ENCODE measurements at places on chromosomes 7 and 10.

- no peak for DNase-seq
Measured at GRCh38 chr10:47381103-47381395, 3.0 kb downstream of the ZNF488 start.

DNA sequence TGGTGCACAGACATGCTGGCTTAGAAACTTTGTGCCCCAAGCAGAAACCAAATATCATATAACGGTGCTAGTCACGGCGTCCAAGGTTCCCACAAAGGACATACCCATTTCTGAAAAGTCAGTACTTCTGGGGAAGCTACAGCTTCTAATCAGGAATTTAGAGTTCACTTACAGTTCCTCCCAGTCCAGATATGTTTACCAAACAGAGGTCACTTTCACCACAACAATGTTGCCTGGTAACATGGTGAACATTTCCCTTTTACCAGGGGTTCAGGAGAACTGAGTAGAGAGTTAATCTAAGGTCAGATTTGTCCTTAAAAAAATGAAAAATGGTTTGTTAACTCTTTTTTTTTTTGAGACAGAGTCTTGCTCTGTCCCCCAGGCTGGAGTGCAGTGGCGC is 265.9 kb upstream of the MKLN1 start:
- no peak for DNase-seq

DNA sequence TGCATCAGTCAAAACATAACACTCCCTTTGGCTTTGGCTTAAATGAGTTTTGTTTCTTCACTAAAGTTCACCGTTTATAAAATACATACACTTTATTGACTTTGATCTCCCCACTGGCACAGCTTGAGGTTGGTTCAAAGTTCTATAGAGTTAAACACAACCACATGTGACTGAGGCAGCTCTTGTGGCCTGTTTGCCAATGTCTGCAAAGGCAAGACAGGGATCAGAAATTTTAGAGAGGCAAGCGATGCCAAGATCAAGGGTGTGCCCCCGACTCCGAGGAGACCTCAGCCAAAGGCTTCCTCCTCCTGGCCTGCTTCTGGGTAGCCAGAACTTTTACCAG is 129.8 kb upstream of the JCAD start:
- DNase-seq = no peak

DNA sequence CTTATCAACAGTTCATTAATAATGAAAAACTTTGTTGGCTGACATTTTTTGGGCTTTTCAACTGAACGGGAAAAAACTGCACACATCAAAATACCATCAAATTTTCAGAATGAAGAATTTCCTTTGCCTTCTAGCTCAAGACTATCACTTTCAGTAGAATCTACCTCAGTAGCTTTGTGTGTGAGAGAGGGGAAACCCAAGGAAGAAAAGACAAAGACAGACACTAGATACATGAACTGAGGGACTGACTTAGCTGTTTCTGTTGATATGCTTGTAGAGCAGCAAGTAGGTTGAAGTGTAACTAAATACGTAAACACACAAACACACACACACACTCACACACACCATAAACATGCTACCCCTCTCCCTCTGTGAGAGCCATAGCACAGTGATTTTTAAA is 257.1 kb downstream of the CDK14 start:
- DNase-seq = peak; percentile 15

DNA sequence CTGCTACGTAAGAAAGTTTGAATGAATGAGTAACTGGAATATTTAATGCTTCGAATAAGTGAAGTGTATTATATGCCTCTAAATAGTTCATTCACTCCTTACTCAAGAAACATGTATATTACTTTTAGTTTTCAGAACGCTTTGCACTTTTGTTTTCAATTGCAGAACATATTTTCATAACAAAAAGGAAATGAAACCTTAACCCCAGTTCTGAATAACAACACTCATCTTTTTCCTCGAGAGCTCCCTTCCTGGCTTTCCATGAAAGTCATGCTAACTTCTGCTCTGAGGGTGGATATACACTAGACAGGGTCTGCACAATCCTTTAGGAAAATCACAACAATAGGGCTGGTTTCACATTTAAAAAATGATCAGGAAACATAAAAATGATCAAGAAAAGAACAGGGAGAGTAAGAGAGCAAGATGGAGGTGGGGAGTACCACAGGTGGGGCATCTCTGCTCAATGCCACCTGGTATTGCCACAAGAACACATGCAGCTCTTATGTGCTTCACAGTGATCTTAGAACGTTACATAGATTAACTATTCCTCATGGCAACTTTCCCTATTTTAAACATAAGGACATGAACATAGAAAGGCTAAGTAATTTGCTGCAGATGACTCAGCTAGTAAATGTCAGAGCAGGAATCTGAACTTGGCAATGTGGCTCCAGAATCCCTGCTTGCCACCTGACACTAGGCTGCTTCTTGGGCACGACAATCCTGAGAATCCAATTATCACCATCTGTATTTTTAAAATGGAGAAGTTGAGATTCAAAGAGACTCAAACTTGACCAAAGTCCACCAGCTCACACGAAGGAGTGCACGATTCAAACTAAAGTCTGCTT is 219.5 kb upstream of the AOAH start:
- DNase-seq = peak; percentile 41

DNA sequence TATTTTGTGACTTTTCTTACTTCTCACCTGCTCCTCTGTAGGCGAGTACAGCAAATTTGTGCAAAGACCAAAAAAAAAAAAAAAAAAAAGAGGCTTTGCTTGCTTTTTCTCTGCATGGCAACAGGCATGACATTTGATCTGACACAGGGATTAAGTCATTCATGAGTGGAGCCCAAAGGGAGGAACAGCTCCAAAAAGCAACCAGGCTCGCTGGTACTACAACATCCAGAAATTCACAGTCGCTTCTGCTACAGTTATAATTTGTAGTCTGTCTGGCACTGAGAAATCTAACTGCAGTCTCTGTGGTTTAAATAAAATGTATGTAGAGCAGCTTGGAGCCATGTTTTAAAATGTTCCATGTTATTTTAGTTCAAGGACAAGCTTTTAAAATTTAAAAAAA is 31.7 kb downstream of the MKX start:
- no peak for DNase-seq

DNA sequence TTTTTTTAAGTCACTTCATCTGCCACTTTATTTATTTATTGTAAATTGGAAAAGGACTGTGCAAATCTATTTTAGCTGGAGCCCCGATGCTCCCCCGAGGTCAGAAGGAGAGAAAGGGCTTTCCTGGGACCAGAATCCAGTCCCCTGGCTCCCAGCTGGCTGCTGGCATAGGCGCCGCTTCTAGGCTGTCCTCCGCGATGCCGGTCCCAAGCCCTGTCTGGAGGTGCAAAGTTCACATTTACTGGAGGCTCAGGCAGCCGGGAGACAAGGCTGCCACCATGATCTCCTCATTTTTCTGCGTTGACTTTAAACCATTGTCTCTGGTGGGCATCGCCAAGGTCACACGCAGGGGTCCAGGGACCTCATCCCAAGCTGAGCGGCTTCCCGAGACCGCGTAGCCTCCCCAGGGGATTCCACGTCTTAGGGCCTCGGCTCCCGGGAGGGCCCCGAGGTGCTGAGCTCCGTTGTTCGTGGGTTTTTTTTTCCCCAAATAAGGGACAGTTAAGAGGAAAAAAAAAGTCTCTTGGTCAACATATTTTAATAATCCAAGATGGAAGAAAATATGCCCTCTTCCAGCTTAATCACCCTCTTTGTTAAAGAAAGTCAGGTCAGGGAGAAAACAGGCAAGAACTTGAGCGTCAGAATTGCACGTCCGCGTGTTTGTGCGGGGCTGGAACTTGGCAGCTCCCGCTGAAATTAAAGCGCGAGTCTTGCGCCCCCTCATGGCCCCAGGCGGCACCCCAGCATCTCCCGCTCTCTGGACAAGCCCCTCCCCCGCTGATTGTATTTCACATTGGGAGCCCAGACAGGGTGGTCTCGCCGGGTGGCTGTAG is 11.9 kb downstream of the RGR start:
- DNase-seq = no peak

DNA sequence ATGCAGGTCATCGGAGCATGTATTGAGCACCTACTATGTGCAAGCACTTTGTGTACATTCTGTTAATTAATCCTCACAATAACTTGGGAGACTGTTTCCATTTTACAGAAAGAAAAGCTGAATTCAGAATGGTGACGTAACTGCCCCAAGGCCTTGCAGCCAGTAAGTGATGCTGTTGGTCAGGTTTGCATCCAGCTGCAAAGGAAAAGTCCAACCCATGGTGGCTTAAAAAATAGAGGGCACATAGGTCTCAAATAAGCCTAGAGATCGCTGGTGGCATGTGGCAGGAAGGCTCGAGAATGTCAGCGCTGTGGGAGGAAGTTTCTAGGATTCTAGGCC is 83.8 kb upstream of the CHST15 start:
- no peak for DNase-seq

DNA sequence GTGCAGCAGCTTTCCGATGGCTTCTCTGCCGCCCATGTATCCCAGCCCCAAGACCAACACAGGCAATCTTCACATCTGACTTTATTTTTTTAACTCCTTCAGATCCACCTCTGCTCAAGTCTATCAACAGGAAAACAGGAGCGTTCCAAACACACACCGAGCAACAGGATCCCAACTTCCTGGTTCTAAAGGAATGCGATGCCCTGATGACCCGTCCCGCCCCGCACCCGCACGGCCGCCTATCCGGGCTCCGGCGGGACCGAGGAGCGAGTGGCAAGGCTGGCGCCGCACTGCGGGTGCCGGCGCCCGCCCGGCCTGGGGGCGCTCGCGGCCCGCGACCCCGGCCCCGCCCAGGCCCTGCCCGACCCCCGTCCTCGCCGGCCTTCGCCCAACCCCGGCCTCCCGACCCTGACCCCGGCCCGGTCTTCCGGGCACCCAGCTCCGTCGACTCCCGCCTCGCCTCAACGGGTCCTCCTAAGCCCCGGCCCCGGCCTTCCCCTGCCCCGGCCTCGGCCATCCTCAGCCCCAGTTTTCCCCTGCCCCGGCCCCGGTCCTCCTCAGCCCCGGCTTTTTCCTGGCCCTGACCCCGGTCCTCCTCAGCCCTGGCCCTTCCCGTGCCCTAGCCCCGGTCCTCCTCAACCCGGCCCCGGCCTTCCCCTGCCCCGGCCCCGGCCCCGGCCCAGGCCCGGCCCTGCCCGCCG is 730 bp downstream of the LARP4B start:
- no peak for DNase-seq

- DNase-seq = no peak
Measured at GRCh38 chr7:37083311-37084096, 359.2 kb upstream of the AOAH start.

DNA sequence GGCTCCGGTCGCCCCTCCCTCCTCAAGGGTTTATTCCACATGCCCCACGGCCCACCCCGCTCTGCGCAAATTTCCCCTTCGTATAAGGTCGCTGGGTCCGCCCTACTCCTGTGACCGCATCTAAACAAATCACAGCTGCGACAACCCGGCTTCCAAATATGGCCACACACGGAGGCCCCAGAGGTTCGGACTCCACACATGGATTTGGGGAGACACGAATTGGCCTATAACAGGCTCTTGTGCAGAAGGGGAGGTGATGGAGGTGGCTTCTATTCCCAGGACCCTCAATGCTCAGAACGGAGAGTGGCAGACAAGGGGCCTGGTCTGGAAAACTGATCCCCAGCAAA is 90.1 kb downstream of the FOXL3 start:
- no peak for DNase-seq

DNA sequence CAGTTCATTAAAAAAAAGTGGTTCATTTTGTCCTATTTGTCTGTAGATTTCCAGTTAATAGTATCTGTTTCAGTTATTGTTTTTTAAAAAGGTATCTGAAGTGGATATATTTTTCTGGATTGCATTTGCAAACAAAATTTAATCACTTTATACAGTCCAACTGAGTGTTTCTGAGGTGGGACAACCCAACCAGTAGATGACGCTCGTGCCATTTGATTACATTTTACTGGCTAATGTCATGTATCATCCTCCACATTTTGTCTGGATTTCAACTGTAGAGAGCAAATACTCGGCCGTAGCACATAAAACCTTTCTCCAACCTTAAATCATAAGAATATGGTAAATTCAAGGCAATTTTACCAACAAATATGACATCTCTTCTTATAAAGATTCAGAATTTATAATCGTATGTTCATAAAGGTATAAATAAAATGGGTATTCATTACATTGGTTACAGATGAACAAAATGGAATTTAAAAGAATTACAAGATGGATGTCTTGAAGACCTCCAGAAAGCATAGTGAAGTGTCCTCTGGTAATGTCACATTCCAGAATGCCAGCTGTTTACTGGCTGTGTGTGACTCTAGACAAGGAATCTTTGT is 789.0 kb downstream of the PHTF2 start:
- DNase-seq = peak; percentile 17

- DNase-seq = no peak
Measured at GRCh38 chr7:70098905-70099672, 500.8 kb downstream of the AUTS2 start.

DNA sequence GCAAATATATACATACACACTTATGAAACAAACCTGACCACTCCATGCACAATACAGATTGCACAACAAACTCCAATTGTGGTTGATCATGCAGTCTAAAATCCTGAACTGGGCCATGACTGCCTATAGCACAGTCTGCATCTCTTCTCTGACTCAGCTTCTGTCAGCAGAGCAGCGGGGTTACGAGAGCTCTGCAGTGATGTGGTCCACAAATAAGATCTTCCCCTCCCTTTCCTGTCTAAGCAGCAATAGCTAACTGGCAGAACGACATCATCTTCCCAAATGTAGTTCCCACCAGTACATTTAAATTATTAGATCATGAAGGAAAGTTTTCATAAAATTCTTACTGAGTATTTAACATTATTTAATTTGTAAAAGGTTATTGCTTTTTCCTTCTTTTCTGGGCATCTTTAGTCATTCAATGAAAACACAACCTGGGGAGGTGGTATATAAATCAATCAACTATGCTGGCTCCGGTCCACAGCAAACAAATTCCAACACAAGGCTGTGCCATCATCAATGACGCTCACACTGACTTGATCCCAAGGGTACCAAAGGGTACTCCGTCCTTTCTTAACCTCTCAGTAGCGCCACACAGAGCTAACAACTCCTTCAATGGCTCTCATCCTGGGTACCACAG is 17.1 kb downstream of the ARHGAP21 start:
- DNase-seq = no peak

- no peak for DNase-seq
Measured at GRCh38 chr7:117134889-117135552, 181.7 kb downstream of the ST7 start.

- DNase-seq = peak; percentile 88
Measured at GRCh38 chr7:21352540-21353387, 75.1 kb upstream of the SP4 start.

DNA sequence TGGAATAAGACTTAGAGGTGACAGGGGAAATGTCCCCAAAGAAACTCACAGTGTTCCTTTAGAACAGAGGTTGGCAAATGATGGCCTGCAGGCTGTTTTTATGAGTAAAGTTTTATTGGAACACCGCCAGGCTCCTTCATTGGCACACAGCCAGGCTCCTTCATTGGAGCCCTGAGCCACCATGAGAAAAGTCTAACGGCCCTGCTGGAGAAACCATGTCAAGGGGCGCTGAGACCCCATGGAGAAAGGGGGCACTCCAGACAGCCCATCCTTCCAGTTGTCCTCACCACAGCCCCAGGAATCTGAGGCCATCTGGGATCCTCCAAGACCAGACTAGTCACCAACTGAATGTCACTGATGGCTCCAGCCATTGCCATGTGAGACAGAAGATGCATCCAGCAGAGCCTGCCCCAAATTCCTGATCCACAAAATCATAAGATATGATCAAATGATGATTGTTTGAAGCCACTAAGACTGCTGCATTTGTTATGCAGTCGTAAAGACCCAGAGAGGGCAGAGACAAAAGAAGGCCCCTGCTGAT is 88.2 kb upstream of the GPR26 start:
- no peak for DNase-seq

GRCh38 chr10:98920807-98921206 is 314.8 kb downstream of the HPSE2 start:
- DNase-seq = no peak

Measured in MM.1S (cell line).